ENCODE measurements at places on chromosomes 3 and 15. TPM values are rescaled to one million over a fixed set of nuclear protein-coding genes. Genes with fewer than 3 reads are reported as not detected.
A peak's percentile ranks its signal among the peaks of the same experiment; 100 is the strongest.

The LIPC gene
- 202 TPM for total RNA-seq

The INO80 gene
- 10.4 TPM for total RNA-seq

The CHRFAM7A gene
- total RNA-seq, result 0.38 TPM

The DAZL gene
- total RNA-seq, result not detected

The GRAMD2A gene
- total RNA-seq, result not detected

The CIDEC gene
- 0.83 TPM for total RNA-seq

The PLSCR4 gene
- 27.6 TPM for total RNA-seq

GRCh38 chr3:46717447-46718231, at the start of gene PRSS50:
Gene PRSS50, minus strand, starts transcription at chr3:46717869. Its CDS starts 45 bp downstream, at chr3:46717824.
- DNase-seq, result peak; percentile 43

DNA sequence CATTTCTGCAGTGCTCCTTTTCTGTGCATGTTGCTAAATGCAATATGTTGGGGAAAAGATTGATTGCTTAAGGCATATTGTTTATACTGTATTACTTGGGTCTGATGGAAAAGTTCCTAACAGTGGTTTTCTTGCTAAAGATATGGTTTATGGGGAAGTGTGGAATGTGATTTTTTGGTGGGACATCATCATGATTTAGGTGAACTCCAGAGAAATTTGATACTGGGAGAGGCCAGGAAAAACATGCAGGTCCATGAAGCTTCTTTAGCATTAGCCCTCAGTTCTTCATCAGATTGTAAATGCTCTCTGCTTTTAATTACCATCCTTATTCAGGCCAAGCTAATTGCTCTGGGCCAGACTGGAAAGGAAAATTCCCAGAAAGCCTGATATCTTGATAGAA, 147.5 kb downstream of the LRTM1 start:
- DNase-seq, result no peak

DNA sequence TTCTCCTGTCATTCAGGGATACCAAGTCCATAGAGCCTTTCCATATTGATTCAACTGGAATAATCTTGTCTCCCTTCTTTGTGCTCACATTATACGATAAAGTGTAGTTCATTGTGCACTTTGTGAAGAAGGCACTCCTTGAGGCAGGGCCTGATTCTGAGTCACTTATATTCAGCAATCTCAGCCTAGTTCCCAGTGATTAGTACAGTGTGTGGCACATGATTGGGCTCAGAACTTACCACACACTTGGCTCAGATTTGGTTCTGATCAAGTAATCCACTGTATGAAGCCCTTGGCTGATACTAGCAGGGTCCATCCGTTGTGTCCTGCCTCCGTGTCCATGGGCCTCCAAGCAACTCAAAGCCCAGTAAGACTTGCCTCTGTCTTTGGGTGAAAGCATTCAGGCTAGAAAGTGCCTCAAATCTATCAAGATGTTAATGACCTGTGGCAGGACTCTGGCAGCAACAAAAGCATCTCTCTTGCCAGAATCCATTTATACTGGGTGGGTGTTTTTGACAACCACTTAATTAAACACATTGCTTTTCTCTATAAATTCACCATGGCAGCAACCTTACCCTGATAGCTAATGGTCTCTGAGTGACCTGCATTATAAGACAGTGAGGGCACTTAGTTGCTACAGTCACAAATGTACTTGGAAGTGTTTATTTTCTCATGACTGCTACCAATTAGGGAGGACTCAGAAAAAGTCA, 51.3 kb downstream of the TPRG1 start:
- DNase-seq, result no peak

DNA sequence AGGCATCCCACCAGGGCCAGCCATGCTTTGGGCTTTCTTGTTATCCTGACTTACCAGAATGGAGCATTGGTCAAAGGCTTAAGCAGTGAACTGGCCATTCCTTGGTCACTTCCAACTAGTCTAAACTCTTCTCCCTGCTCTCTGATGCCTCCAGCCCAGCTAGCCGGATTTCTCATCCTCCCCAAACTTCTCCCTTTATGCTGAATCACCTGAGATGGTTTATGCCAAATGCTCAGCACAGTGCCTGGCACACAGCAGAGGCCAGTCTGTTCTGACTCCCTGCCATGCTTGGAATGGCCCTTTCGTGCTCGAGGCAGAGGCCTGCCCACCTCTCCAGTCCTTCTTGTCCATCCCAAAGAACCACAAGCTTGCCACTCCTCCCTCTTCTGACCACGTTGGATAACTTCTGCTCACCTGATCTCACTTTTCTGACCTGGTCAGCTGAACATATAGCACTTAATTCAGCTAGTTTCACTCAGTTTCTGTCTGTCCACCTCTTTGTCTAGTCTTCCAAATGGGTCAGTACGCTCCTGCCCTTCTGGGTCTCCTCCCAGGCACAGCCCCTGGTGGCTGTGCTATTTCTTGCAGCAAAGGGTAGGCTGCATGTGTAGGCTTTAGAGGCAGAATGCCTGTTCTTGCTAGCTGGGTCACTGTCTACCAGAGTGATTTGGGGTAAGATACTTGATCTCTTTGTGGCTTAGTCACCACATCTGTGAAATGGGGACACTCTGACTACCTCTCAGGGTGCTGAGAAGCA, 2.2 kb upstream of the RBP1 start:
- no peak for DNase-seq

- DNase-seq, result no peak
Measured at GRCh38 chr15:71679793-71680353, 130.5 kb upstream of the NR2E3 start.

GRCh38 chr3:43649365-43649968, 27.7 kb upstream of the ANO10 start:
- no peak for DNase-seq

DNA sequence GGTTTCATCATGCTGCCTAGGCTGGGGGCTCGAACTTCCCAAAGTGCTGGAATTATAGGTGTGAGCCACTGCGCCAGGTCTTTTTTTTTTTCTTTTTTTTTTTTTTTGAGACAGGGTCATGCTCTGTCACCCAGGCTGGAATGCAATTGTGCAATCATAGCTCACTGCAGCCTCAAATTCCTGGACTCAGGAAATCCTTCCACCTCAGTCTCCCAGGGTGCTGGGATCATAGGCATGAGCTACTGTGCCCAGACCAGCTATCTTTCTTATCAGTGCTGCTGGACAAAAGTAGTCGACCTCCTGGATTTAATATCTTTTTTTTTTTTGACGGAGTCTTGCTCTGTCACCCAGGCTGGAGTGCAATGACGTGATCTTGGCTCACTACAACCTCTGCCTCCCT, 60.8 kb downstream of the TFDP2 start:
- DNase-seq, result no peak

GRCh38 chr3:81095956-81096355, 665.5 kb downstream of the GBE1 start:
- no peak for DNase-seq

DNA sequence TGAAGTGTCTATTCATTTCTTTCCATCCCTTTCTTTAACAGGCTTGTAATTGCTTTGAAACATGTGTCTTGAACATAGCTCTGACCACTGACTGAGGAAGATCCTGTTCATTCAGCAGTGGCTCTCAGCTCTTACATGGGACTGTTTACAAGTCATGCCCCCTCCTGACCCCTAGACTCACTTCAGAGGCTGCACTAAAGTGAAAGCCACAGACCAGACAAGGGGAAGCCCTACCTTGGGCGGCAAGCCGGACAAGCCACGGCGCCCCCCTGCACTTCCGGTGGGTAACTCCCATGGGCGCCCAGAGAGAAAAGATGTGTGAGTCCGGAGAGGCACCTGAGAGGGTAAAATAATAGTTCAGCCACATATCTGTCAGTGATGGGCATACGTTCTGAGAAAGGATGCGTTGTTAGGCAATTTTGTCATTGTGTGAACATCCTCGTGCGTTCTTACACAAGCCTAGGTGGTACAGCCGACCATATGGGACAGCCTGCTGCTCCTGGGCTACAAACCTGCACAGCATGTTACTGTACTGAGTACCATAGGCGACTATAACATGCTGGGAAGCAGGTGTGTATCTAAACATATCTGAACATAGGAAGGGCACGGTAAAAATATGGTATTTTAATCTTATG, 116.2 kb downstream of the CHSY1 start:
- DNase-seq, result no peak

DNA sequence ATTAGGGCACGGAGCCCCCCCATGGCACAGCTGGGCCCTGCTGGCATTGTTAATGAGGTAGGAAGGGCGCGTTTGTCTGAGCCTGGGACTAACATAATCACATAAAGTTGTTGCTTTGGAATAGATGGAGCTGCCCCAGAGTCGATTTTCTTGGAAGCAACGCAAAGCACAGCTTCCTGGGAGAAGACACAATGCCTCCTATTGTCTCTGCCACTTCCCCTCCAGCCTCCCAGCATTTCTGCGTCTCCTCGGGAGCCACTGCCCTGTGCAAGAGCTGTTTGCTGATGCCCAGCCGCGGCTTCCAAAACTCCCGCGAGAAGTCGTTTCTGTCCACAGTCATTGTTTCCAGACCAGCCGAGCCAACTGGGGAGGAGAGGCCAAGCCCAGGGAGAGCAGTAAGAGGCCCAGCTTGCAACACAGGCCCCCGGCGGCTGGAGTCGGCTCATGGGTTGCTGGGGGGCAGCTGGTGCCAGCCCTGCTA, 18.1 kb upstream of the ALDH1A3 start:
- DNase-seq, result no peak

DNA sequence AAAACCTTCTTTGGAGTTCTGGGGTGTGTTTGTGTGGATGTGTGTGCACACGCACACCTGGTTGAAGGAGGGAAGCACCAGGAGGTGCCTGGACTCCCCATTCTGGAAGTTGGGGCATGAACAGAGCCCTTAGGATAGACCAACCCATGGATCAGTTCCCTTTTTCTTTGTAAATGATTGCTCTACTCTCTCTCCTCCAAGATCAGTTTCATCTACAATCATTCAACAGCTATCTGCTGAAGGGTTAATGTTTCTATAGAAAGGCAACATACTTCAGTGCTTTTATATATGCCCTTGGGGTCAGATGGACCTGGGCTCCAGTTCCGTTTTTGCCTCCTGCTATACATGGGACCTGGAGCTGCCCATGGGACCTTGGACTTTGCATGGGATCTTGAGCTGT, 352.1 kb upstream of the CFAP20DC start:
- DNase-seq, result no peak

GRCh38 chr3:150868282-150868681, 37.0 kb downstream of the MINDY4B start:
- DNase-seq, result no peak

- DNase-seq, result no peak
Measured at GRCh38 chr15:41502795-41503668, 9.4 kb downstream of the ITPKA start.

DNA sequence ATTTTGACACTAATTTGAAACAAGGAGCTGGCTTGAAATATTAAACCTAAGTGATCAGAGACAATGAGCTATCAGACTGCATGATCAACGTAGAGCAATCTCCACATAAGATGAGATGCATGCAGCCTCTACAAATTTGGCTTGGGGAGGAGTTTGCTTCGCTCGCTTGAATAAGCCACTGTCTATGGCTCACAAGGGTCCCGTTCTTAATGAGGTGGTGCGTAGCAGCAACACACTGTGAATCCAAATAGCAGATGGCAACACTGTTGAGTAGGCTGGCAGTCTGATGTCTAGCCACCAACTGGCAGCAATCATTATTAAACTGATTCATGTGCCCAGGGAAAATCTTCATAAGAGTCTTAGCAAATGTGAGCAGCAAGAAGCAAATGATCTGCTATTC, 125.4 kb upstream of the CCDC54 start:
- no peak for DNase-seq

DNA sequence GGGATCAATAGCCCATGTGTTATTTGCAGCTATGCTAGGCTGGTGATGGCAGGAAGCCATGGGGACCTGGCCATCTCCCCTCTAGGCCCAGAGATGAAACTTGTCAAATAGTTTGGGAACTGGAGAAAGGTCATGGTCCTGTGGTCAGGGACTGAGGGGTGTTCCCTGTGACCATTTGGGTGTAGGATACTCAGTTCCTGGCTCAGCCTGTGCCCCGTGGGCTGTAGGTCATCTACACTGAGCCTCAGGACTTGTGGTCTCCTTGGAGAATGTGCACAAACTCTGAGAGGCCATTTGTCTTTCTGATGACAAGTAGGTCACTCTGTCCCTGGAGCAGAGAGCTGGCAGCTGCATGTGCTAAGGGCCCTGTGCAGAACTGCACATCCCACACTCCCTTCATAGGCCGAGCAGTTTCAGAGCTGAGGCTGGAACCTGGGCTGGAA, 17.5 kb downstream of the GASK1A start:
- peak; percentile 71 for DNase-seq

GRCh38 chr3:169668072-169668956, 4.8 kb upstream of the MECOM start:
- DNase-seq, result no peak

GRCh38 chr3:28758115-28758514, 409.5 kb upstream of the AZI2 start:
- DNase-seq, result no peak

- no peak for DNase-seq
Measured at GRCh38 chr3:194313560-194314387, 37.4 kb downstream of the CPN2 start.

DNA sequence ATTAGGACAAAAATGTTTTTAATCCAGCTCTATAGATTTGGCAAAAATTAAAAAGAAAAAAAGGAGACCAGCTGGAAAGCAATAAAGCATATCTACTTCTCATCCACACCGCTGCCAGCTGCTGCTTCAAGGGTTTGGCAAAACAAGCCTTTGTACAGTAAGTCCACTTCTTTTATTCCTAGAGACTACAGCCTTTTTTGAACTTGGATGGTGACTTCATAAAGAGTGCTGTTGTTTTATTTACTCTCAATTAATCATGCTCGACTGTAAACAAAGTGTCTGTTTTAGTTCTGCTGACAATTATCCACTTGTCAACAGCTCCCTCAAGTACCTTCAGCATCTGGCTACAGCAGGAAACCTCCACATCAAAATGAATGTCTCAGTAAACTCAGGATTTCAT, 12.3 kb upstream of the FOXB1 start:
- DNase-seq, result no peak

- no peak for DNase-seq
Measured at GRCh38 chr3:79030157-79030556, 737.6 kb downstream of the ROBO1 start.

GRCh38 chr15:100899601-100900000, 19.6 kb upstream of the LRRK1 start:
- DNase-seq, result no peak

DNA sequence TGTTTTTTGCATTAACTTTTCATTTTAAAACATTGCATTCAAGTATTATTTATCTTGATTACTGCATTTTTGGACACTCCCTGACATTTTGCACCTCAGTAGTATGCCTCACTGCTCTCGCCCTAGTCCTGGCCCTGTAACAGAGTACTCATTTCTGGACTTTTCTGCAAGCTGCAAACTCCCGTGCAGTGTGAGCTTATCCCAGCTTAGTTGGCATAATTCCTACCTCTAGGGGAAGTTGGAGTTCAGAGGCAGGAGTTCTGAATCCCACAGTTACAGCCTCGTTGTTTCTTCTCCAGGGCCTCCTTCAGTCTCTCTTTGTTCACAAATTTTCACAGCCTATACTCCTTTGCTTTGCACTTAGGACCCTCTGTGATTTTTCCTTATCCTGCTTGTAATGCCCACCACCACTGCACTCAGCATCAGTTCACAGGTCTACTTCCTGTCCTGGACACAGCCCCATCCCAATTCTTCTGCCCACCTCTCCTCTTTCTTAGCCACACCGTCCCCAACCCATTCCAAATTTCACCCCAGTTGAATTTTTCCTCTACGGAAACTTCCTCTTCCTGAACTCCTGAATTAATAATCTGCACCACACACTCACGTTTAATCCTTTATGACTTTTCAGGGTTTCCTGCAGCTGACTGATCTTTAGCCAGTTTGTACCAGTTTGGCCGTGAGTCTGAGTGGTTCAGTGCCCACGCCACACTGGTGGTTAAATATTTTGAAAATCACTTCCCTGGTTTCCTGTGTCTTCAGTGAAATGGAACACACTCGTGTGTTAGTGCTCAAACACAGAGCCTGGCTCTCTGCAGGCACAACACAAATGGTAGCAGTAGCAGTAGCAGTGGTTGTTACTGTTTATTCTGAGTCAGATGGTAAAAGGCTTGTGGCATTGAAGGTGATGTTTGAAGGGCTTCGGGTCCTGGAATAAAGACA, 6.3 kb upstream of the CTSH start:
- DNase-seq, result no peak
